ENCODE measurements at places on chromosomes 1 and 21.

GRCh38 chr21:45877171-45877438 is 104.5 kb upstream of the COL6A1 start:
- DNase-seq: no peak

GRCh38 chr1:4071653-4072052 is 171.6 kb upstream of the C1orf174 start:
- DNase-seq: no peak

DNA sequence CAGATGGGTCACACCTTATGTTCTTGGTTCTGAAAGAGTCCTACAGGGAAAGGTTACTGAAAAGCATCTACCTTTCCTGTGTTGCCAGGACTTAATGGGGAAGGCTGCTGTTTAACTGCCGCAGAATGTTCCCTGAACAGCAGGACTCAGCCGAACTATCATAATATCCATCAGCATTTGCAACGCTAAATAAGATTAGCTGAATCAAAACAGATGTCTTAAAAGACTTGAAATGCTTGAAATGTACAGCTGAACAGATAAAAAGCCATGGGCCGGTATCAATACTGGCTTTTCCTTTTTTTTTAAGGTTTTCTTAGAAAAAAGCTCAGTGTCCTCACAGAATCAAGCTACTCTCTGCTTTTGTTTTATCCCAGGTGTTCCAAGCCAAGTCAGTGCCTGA is 19.7 kb upstream of the ATP13A2 start:
- no peak for DNase-seq

GRCh38 chr21:44870748-44871495 is 2.6 kb downstream of the PTTG1IP start:
- no peak for DNase-seq

GRCh38 chr1:160879056-160879455 is 5.9 kb downstream of the ITLN1 start:
- DNase-seq: no peak

DNA sequence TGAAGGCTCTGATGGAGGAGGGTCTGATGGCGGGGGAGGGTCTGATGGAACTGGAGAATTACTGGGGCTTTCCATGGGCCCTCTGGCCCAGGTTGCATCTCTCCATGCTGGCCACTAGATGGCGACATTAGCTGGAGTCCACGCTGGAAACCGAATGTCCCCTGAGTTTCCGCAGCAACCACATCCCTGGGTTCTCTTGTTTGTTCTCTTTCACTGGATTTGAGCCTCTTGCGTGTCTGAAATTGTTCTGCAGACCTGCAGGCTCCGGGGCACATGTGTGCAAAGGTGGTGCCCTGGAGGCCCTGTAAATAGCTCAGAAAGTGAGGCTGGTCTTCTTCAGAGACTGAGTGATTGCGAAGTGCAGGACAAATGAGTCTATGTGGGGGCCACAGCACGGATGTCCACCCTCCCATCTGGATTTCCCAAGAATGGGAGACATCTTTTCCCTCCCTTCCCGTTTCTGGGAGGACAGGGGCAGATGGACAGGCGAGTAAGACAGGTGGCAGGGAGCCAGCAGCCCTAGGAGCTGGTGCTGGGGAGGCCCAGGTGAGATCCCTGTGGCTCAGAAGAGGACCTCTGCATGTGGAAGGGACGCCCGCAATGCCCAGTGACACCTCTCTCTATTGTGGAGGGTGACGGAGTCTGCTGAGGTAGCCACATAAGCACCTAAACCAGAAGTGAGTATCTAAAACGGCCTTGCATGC is 73.2 kb upstream of the ABCG1 start:
- DNase-seq: peak; percentile 37

- DNase-seq: no peak
Measured at GRCh38 chr1:156592910-156593660, 1.5 kb downstream of the NAXE start.

- DNase-seq: no peak
Measured at GRCh38 chr1:212415107-212415841, 588 bp upstream of the PACC1 start.

- no peak for DNase-seq
Measured at GRCh38 chr1:233278631-233279030, 16.9 kb downstream of the PCNX2 start.

DNA sequence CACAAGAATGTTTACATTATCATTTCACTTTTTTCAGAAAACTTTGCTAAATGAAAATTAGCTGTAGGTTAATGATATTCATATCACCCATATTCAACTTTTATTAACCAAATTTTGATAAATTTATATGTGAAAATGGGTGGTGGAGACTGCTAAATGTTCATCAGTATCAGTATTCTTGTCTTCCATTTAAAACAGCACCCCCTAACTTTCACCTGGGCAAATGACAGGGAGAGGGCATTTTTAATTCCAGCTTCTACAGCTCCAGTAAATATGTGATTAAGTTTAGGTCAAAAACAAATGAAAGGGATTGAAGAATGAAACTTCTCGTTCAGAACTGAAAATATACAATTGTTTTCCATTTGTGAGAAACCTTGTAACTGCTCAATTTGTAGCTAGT is 722.2 kb downstream of the KCNT2 start:
- no peak for DNase-seq

DNA sequence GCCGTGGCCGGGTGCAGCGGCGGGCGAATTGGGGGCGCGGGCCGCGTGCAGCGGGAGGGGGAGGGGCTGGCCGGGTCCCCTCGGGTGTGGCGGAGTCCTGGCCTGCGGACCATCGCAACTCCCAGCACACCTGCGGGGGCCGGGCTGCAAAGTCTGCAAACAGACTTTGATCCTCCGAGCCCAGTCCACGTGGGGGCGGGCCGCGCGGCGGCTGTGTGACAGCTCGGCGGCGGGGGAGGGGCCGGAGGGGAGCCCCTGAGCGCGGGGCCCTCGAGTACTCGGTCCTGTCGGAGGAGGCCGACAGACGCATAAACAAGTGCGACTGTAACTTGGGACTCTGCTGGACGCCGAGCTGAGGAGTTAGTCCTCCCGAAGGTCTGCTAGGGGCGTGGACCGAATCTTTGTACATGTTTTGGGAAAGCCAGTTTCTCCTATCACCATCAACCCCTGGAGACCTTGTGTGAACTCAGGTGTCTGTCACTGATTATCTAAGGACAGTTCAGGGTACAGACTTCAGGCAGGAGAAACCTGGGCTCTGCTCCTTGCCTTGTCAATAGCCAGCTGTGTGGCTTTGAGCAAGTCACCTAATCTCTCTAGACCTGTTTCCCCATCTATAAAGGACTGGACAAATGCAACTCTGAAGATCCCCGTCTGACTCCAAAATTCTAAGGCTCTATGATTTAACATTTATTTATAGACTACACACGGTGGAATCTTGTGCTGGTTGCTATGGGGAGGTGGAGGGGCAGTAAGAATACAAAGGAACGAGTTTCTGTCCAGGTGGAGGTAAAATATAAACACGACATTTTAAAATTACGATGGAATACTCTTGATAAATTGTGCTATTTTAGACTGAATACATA is 710 bp upstream of the SLC30A1 start:
- no peak for DNase-seq

DNA sequence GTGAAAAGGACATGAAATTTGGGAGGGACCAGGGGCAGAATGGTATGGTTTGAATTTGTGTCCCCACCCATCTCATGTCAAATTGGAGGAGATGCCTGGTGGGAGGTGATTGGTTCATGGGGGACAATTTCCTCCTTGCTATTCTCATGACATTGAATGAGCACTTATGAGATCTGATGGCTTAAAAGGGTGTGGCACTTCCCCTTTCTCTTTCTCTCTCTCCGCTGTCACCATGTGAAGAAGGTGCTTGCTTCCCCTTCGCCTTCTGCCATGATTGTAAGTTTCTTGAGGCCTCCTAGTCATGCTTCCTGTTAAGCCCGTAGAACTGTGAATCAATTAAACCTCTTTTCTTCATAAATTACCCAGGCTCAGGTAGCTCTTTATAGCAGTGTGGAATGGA is 7.6 kb upstream of the GBP4 start:
- no peak for DNase-seq

GRCh38 chr1:172532700-172533512 is at the start of gene SUCO:
TSS of gene SUCO (plus strand) at chr1:172533150. CDS start at chr1:172533436, 286 bp downstream.
- peak; percentile 98 for DNase-seq

- DNase-seq: no peak
Measured at GRCh38 chr1:36087233-36088123, 1.2 kb upstream of the ADPRS start.

DNA sequence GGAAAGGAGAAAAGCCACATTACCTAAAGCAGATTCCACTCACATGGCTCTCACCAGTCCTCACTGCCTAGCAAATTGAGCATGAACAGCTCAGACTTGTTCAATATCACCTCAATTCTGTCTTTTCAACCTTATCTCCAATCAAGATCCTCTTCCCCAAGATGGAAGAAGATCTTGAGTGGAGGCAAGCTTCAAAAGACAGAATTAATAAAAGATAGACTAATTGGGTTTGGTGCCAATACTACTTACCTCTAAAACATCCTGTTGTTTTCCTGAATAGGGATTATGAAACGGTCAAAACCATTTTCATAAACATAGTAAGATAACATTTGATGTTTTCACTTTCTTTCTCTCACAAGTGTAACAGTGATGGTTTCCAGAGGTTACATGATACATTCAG is 349.2 kb upstream of the PLD5 start:
- DNase-seq: no peak

DNA sequence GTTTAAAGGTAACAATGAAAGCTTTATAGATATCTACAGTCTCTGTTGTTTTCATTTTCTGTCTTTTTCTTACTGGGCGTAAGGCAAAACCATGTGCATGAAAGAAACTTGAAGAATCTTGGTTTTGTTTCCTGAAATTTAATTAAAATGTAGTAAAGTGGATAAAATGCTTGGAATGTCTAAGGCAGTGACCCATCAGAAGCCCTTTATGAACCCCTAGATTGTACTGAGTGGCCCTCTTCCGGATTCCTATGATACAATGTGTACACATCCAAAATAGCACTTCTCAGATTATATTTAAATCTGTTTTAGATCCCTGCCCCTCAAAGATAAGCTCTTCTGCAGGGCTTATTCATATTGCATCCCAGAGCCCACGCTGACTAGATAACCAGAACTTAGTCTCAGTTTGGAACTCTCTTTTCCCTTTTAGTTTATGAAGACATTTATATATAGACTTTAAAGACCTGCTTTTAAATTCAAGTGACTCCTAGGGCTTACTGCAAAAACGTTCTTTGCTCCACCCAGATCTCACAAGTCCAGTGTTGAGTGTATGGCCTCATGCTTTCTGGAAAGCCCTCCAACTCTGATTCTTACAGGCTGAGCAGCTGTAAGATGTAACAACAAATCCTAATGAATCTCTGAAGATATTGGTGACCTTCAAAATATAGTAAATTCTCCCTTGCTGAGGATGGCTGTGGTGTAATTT is 142.9 kb downstream of the LRRC7 start:
- no peak for DNase-seq

DNA sequence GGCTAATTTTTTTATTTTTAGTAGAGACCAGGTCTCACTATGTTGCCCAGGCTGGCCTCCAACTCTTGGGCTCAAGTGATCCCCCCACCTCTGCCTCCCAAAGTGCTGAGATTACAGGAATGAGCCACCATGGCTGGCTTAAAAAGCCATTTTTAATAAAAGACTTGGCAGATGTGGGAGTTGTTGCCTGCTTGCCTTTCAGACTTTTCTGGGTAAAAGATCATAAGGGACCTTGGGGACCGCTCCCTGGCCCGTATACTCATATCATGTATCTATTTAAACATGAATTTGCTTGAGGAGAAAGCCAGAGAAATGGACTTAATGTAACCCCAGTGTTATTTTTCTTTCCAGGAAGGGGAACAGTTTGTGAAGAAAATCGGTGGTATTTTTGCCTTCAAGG is 23.4 kb upstream of the PODN start:
- no peak for DNase-seq

- DNase-seq: no peak
Measured at GRCh38 chr1:46496505-46496904, 6.9 kb downstream of the DMBX1 start.

GRCh38 chr1:54424398-54424797 is 18.2 kb upstream of the SSBP3 start:
- DNase-seq: no peak

DNA sequence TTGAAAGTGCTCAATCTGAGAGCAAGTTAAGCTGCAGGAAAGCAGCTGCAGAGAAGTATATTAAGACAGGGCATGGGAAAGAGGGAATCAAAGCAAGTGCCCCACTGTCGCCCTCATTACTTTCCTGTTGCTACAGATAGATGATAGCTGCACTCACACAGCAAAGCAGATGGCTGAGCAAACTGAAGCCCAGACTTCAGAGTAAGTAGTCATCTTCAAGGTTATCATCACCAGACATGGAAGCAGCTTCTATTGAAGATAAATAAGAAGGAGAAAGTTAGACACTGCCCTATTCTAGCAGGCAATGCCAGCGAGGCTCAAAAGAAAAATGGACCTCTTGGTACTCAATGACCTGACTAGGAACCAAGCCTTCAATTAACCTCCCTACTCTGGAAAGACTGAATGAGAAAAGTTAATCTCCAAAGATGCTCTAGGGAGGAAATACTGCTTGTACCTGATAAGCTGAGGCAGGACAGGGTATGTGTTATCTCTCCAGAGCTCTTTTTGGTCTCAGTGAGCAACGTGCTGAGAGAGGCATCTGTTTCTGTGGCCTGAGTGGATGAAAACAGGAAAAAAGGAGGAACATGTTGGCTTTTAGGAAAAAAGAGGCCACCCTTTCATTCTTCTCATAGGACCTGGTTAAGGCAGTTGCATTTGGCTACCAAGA is 11.1 kb upstream of the MRPL9 start:
- no peak for DNase-seq

GRCh38 chr1:18940303-18941020 is 16.0 kb downstream of the IFFO2 start:
- no peak for DNase-seq

DNA sequence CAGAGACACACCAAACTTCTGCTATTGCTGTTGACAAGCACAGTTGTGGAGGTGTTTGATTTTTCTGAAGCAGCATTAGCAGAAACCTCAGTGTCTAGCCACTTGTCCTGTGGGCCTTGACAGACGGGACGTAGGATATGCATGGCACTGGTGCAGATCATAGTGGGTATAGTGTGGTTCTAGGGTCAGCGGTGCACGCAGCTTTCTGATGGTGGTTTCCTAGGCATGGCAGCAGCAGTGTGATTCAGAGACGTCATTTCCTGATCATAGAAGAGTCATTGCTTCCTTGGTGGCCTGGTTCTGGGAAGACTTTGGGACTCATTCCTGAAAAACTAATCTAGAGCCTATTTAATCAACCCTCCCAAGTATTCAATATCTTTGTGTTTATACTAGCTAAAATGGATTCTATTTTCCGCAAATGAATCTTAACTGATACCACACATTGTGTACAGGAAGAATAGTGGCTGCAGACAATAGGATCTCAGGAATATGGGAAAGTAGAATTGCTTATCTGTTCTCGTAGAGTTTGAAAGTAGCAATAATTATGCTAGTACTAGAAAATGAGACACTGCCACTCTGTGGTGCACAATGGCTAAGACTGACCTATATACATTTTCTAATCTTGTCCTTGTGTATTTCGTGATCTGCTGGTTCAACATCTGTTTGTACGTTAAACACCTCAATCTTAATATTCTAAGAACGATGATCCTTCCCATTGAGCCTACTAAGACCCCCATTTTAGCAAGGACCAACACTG is 2.8 kb upstream of the USP1 start:
- DNase-seq: no peak
